ENCODE measurements at places on chromosomes 1 and 21.

DNA sequence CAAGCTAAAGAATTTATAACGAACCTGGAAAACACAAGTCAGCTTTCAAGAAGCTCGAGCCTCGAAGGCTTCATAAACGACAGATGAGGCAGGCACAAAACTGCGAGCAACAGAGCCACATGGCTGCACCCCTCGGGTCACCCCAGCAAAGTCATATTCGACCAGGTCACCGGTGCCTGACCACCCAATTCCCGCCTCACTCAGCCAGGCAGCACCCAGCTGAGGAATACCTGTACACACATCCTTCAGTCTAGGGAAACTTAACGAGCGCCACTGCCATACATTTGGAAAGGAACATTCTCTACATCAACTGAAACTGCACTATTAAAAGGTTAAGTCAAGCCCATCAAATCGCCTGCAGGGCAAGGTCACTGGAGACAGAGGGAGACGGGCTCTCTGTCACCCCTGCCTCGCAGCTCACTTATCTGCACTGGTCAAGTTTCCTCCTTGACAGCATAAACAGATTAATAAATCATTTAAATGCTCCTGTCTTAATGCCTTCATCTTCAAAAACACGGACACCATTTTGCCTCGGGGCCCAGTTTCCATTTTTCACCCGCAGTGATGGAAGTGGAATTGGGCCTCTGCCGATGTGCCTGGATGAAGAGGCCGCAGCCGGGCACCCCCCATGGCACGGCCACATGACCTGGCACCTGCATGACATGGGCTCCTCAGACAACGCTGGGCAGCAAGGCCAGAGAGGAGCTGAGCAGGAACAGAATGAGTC is 20.6 kb downstream of the NPHP4 start:
- no peak for DNase-seq

DNA sequence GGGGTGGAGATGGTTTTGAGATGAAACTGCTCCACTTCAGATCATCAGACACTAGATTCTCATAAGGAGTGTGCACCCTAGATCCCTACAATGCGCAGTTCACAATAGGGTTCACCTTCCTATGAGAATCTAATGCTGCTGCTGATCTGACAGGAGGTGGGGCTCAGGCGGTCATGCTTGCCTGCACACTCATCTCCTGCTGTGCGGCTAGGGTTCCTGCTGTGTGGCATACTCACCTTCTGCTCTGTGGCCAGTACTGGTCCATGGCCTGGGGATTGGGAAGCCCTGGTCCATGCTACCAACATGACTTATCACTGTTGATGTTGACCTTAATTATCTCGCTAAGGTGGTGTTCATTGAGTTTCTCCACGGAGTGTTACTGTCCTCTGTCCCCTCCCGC is 144.5 kb downstream of the NAV1 start:
- DNase-seq = no peak

- no peak for DNase-seq
These were observed 5.7 kb downstream of the GPR88 start for GRCh38 chr1:100543640-100544039.

- no peak for DNase-seq
These were observed 28.1 kb downstream of the ACBD3 start for GRCh38 chr1:226158457-226158856.

- DNase-seq = no peak
These were observed 685 bp upstream of the VAMP4 start for GRCh38 chr1:171742577-171742922.

GRCh38 chr1:74530892-74531291 is 18.5 kb upstream of the LRRC53 start:
- no peak for DNase-seq

GRCh38 chr1:61241411-61241838 is 159.1 kb downstream of the NFIA start:
- no peak for DNase-seq

Data from AG04450 (cell line).